ENCODE measurements at places on chromosomes 2 and 18.

GRCh38 chr2:38590053-38590452 lies 12.7 kb downstream of the HNRNPLL start:
- no peak for DNase-seq

- no peak for DNase-seq
These were observed 869.2 kb upstream of the GCFC2 start for GRCh38 chr2:76579911-76580310.

- no peak for DNase-seq
These were observed 24.2 kb upstream of the PRLH start for GRCh38 chr2:237542001-237542704.

- DNase-seq: no peak
These were observed 96.2 kb upstream of the STPG4 start for GRCh38 chr2:47251404-47251675.

GRCh38 chr2:217826520-217826919 lies 176.3 kb downstream of the TNS1 start:
- no peak for DNase-seq

- DNase-seq: no peak
These were observed 9.3 kb downstream of the SF3B1 start for GRCh38 chr2:197425550-197425949.

DNA sequence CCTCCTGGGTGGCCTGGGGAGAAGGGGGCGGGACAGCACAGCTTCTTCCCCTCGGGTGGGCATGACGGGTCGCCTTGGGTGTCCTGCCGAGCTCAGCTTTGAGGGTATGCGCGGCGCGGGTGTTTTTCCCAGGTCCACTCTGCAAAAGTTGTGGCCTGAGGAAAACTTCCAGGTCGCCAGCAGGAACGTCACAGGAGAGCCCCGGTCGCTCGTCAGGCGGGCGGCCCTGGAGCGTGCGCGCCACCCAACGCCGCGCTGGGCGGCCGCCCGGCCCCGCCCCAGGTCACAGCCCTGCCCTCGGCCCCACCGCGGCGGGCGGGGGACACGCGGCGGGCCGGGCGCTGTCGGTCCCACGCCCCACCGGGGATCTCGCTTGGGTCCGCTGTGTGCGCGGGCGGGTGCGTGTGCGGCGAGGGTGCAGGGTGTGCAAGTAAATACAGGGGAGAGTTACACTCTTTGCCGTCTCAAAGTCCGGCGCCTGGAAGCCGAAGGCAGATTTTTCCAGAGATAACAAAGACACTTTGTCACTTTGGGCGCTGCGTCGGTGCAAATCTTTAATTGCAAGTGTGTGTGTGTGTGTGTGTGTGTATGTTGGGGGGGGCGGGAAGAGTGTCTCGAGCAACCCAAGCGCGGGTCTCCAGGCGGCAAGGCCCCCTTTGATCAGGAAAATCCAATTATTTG lies 616 bp upstream of the SP5 start:
- DNase-seq: peak; percentile 12

- DNase-seq: no peak
These were observed 66.1 kb downstream of the MARCO start for GRCh38 chr2:119008108-119008507.

- DNase-seq: peak; percentile 24
These were observed at the start of gene GNAL for GRCh38 chr18:11688972-11689668. Gene GNAL, plus strand, starts transcription at chr18:11689264. Its CDS starts 300 bp downstream, at chr18:11689564.

- DNase-seq: no peak
These were observed 463.6 kb upstream of the REG3G start for GRCh38 chr2:78561876-78562275.

DNA sequence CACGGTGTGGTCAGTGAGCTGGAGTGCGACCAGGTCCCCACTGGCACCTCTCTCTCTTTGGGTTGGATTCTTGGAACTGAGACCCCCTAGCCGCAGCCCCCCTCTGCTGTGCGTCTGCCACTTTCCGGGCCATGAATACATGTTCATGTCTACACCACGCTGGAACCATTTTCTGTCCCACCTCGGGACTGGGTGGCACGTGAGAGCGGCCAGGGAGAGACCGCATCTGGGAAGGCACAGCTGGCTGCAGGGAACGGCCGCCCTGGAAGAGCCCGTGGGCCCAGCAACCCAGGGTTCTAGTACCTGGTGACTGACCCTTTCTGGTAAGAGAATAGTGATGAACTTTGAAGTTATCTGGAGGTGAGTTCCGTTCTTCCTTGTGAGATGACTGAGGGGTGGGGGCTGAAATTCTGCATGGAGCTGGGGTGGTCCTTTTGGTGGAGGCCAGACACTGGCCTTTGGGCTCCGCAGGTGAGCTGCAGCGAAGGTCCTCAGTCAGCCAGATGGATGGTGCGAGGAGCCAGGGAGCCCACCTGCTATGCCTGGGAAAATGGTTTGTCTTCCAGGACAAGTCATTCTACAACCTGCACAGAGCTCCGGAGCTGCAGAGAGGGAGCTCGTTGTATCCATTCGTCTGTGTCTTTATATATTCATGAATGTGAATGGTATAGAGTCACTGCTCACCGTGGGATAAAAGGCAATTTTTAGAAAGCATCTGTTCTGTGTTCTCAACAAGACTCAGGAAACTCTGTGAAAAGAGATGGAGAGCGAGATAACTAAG lies 223.5 kb downstream of the NDUFA10 start:
- DNase-seq: no peak

DNA sequence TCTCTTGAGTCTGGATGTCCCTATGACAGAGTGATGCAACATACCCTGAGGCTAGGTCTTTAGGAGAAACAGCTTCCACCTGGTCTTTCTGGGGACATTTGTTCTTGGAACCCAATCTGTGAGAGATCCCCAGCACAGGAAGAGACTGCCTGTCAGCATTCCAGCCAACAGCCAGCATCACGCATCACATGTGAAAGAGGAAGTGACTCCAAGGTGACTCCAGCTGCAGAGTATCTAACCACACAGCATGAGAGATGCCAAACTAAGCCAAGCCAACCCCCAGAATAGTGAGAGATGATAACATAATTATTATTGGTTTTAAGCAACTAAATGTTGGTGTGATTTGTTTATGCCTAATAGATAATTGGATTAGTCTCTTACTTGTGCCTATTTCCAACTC lies 35.7 kb downstream of the C18orf63 start:
- no peak for DNase-seq

GRCh38 chr2:109381327-109381820 lies 232.4 kb downstream of the SEPTIN10 start:
- DNase-seq: no peak

GRCh38 chr2:152098496-152099366 lies at the start of gene CACNB4:
Gene CACNB4, minus strand, starts transcription at chr2:152099044.
- peak; percentile 25 for DNase-seq

- no peak for DNase-seq
These were observed 177.1 kb downstream of the FAM210A start for GRCh38 chr18:13548966-13549879.

GRCh38 chr2:32991091-32991845 lies 44.5 kb downstream of the LTBP1 start:
- no peak for DNase-seq

DNA sequence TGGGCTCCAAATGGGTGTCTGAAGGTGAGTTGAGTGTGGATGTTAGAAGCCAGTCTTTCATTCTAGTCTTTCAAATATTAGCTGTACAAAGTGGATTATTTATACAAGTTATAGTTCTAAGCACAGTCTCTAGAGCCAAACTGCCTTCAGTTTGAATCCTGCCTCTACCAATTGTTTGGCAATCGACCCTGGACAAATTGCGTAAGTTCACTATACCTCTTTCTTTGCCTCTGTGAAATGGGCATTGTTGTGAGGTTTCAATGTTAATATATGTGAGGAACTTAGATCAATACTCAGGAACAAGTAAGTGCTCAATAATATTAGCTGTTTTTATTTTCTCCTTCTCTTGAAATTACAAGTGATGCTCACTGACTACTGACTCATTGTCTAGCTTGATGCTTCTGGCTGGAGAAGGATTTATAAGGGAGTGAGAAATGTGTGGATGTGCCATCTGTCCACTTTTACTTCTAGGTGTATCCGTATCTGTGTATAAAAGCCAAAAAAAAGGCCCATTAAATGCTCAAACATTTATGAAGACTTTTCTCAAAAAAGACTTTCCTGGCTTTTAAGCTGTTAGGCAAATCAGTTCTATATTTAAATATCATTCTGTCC lies 48.1 kb upstream of the RAPH1 start:
- no peak for DNase-seq

- DNase-seq: no peak
These were observed 56.9 kb upstream of the TMEM178A start for GRCh38 chr2:39608686-39609441.

- DNase-seq: no peak
These were observed 42.1 kb upstream of the EHBP1 start for GRCh38 chr2:62663411-62663810.

GRCh38 chr18:12908706-12909105 lies 24.7 kb upstream of the PTPN2 start:
- DNase-seq: no peak

GRCh38 chr2:84846041-84846663 lies 34.7 kb downstream of the TRABD2A start:
- DNase-seq: peak; percentile 68

DNA sequence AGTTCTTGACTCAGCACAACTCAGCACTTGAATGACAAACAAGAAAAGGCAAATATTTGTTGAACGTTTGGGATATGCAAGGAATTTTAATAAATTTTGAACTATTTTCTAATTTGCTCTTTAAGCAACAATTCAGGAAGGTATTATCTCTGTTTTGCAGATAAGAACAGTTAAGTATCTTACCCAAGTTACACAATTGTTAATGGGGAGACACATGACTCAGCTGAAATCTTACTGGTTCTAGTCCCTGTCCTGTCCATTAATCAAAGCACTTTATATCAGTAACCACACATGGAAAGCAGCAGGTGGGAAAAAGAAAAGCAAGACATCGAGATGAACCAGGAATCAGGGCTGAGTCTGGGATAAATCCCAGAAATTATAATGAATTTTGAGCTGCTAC lies 493.9 kb upstream of the PIK3C3 start:
- DNase-seq: no peak

DNA sequence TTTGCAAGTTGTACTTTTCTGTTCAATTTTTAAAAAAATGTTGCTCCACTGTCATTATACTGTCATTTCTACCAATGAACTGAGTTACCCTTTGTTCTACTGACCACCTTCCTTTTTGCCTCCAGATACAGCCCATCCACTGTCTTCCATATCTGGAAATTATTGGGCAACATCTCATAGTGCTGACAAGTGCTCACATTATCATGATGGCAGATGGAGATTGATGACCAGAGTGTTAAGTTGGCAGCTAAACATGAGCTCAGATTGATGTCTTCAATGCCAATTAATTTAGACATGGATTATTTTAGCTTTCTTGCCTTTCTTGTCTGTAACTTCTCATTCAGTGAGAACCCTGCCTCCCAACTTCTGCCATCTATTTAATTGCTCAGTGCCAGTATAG lies 76.6 kb downstream of the KIAA1328 start:
- DNase-seq: no peak

DNA sequence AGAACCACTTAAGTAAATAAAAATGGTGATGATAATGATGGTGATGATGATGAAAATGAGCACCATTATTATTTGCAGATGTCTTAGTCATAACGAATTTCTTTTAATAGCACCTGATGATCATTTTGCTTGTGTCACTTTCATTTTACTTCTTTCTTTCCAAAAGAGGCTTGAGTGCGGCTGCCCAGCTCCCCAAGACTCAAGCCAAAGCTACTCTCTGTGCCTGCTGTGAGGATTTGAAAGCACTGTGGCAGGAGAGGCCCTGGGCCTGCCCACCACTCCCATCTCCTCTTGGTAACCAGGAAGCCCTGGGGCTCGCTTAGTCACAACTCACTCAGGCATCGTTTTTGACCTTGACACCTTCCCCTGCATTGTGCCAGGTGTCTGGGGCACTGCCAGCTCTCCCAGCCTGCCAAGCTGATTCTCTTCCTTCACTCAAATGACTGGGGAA lies 41.2 kb downstream of the RPL37A start:
- DNase-seq: no peak

- no peak for DNase-seq
These were observed 329.7 kb upstream of the CNTNAP5 start for GRCh38 chr2:123695426-123695825.

GRCh38 chr2:65453916-65454315 lies 21.5 kb upstream of the SPRED2 start:
- DNase-seq: no peak

GRCh38 chr2:236956031-236956618 lies 129.6 kb upstream of the COPS8 start:
- no peak for DNase-seq

DNA sequence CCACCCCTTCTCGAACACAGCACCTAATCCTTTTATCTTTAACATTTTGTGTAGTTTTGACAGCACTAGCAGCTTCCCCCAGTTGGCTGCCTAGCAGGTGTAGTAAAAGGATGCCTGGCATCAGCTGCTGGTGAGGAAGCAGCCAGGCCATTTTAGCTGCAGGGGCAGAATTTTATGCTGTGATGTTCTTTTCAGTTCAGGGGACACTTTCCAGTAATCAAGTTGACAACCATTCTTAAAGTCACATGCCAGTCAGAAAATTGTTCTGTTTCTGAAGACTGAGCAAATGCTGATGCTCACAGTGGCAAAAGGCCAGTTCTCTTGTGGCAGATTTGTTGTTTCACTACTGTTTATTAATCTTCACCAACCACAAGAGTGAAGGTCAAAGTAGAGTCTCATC lies 570.8 kb downstream of the CCDC85A start:
- DNase-seq: no peak

DNA sequence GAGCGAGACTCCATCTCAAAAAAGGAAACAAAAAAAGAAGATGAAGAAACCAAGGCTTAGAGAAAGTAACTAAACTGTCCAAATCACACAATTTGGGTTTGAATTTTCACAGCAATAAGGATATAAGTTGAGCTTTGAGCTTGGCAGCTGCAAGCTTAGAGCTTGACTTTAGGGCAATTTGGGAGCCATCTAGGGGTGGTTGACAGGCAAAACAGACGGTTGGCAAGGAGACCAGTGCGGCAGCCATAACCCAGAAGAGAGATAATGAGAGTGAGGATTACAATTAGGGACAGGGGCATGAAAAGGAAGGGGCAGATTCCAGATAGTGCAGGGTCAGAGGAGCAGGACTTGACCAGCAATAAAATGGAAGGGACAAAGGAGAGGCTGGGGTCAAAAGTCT lies 382.2 kb upstream of the HNRNPA3 start:
- peak; percentile 19 for DNase-seq

DNA sequence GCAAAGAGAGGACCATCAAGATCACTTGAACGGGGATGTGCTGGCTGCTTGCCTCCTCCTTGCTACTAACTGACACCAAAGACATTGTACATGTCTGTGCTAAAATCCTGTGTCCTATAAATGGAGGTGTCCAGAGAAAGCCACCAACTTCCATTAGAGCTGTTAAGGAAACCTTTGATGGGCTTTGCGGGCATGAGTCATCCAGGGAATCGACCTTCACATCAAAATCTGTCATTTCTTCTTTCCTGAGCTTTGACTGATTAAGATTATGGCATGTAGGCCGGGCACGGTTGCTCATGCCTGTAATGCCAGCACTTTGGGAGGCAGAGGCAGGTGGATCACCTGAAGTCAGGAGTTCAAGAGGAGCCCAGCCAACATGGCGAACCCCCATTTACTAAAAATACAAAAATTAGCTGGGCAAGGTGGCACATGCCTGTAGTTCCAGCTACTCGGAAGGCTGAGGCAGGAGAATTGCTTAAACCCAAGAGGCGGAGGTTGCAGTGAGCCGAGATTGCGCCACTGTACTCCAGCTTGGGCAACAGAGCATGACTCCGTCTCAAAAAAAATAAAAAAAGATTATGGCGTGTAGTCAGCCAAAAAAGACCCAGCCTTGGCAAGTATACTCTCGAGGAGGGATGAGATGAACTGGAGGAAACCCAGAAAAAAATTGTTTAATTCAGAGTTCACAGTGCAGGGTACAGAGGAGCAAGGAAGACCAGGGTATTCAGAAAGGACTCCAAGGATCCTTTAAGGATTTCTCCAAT lies 115.8 kb downstream of the CABLES1 start:
- no peak for DNase-seq

- DNase-seq: no peak
These were observed 281.7 kb upstream of the CCDC68 start for GRCh38 chr18:55240978-55241377.
